CD4-positive, alpha-beta T cell treated with Interleukin-6 at 100 ng/mL for 8 hours (primary cell): ENCODE measurements at places on chromosomes 13 and 19.

- DNase-seq = no peak
Measured at GRCh38 chr13:99042521-99043250, 64.8 kb upstream of the DOCK9 start.

DNA sequence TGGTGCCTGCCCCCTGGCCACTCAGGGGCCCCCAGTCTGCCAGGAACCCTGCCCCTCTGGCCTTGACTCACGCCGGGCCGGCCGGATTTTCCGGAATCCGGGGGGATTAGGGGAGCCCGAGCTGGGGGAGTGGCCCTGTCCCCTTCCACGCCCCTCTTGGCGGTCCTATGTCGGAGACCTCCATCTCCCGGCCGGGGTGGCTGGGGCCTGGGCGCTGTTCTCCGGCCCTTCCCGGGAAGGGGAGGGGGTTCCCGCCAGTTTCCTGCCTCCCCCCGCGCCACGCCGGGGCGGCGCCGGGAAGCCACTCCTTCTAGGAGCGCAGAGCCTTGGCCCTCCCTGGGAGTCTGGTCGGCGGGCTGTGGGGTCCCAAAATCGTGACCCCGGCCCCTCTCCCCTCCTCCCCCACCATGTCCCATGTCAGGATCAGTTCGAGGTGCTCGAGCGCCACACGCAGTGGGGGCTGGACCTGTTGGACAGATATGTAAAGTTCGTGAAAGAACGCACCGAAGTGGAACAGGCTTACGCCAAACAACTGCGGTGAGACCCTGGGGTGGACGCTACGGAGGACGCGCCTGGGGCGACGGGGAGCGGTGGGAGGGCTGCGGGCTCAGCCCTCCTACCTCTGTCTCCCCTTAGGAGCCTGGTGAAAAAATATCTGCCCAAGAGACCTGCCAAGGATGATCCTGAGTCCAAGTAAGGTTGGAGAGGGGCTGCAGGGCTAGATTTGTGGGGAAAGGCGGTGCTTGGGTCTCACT lies 1.3 kb downstream of the TRIP10 start:
- no peak for DNase-seq

DNA sequence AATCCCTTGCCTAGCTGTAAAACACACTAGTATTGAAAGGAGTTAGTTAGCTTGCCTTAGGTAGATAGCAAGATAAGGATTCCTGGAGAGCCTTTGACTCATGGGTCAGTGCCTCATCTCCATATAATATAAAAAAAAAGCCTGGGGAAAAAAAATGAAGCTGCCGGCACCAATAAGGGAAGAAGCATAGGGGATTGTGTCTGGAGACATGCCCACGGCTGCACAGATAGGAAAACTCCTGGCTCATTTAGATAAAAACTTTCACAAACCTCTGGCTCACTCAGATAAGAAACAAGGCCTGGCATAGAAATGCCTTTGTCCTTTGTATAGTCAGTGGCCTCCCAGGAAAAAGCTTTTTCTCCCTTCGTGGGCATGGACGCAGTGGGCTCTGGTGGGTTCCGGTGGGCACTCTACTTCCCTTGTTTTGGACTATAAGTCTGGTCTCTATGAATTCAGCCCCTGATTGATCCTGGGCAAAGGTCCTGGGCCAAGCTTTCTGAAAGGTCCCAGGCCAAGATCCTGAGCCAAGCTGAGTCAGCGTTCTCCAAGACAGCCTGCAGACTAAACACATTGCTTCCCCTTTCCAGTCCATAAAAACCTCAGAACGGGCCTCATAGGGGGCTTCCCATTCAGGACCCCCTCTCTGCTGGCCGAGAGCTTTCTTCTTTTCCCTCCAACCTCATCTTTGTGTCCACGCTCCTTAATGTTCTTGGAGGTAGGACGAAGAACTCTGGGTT lies 4.9 kb upstream of the OR7A17 start:
- no peak for DNase-seq

GRCh38 chr13:74190999-74191398 lies 56.8 kb upstream of the KLF12 start:
- DNase-seq = peak; percentile 3

DNA sequence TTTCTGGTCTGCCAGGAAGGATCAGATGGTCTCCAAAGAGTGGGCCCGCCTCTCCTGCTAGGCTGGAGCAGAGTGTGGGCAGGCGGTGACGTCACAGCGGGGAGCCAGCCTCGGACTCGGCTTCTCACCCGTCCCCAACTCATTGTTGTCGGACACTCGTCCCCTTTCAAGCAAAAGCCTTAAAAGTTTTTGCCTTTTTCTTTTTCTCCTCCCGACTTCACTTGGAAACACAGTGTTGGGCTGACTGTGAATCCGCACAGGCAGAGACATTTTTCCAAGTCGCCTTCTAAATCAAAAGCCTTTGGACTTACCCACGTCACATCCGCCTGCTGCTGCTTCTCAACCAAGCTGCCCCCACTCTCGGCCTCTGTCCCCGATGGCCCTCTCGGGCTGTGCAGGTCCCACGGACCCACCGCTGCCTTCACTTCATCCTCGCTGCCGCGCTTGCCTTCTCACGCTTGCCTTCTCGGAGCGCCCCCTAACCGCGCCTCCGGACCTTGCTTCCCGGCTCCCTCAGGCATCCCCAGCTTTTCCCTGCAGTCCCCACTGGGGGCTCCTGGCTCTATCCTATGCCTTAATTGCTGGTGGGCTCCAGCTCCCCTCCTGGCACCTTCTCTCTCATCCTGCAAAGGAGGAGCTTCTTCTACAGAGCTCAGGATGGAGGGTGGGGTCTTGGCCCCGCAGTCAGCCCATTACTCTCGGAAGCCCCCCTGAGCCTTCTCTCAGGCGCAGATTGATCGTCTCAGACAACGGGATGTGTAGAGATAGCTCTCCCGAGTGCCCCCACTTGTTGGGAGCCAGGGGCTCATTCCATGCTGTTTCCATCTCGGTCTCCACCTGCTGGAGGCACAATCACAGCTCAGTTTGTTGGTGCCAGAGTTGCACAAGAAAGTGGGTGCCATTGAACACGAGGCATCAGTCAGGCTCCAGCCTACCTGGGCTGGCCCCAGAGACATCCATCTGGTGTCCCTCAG lies 3.9 kb upstream of the ZNF135 start:
- DNase-seq = no peak

GRCh38 chr19:43555185-43555770 lies 20.0 kb downstream of the XRCC1 start:
- DNase-seq = peak; percentile 86

- DNase-seq = no peak
Measured at GRCh38 chr19:8028951-8029491, 23.5 kb upstream of the CCL25 start.

DNA sequence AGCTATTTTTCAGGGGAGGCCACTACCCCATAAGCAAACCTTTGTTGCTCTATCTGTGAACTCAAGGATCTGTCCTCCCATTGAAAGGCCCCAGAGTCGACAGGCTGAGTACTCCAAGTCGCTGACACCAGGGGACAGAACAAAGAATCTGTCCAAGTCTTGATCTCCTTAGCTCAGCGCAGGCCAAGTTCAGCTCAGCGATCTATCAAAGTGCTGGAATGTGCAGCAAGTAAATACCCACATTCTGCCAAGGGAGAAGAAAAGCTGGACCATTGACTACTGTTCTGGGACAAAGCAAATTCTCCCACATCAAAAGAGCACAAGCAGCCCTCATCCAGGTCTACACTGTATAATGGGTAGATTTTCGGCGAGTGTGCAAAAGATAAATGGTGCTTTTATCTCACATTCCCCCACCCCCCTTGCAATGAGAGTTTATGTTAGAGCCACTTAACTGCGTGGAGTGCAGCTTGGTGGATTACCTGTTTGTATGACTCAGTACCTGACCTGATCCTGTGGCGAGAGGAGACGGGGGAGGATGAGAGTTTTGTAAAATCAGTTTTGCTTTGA lies 391.7 kb upstream of the SGCG start:
- no peak for DNase-seq

GRCh38 chr19:16076958-16077611 lies 790 bp downstream of the TPM4 start:
- peak; percentile 20 for DNase-seq
